Stimulated activated CD4-positive, alpha-beta T cell treated with anti-CD3 and anti-CD28 coated beads, TNF-alpha, amount 100 ng/mL, for 1 hour (primary cell): ENCODE measurements at places on chromosomes 11 and 22.

DNA sequence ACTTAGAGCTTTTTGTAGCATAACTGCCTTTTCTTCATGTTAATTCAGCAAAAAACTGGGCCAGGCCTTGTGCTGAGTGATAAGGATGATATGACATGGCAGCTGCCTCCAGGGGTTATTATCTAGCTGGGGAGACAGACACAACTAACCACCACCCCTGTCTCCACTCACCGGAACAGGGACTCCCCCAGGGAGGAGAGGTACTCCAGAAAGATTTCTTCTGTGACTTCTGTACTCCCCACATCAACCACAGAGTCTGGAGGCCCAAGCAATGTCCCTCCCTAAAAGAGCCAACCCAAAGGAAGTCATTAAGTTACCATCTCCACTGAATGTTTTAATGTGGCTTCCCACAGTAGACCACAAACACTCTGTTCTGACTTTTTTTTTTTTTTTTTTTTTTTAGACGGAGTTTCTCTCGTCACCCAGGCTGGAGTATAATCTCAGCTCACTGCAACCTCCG lies 14.3 kb upstream of the PMM1 start:
- DNase-seq = no peak

GRCh38 chr22:28893810-28894209 lies 10.4 kb downstream of the ZNRF3 start:
- no peak for DNase-seq

DNA sequence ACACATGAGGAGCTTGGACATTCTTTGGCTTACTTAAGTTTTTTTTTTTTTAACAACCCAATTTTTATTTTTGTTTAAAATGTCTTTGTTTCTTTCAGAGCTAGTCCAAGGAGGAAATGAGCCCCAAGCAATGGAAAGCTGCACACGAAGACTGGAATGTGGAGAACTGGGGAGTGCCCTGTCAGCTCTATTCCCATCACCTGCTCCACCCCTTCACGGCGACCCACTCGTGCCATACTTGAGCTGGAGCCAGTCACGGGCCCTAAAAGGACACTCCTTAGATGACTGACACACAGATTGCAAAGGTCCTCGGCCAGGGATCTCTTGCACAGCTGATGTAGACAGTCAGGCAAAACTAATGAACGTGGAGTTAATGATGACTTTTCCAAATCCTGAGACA lies 10.6 kb upstream of the SLC25A18 start:
- no peak for DNase-seq

- no peak for DNase-seq
These were observed 429.3 kb upstream of the FAT3 start for GRCh38 chr11:91795139-91795887.

DNA sequence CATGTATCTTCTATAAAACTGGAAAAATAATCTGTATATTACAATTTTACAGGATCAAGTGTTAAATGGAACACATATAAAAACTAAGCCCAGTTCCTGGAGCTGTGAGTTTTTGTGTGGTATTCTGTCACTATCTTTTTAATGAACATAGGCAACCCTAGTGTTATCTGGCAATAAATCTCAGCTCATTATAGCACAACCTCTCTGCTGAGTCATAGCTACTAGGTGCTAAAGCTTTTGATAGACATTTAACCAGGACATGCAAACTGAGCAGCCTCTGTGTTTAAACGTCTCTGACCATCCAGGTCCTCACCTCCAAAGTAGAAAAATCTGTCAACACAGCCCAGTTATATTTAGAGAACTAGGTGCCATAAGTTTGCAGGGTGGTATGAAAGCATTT lies 91.0 kb upstream of the CARD18 start:
- DNase-seq = no peak

GRCh38 chr11:109486129-109486528 lies 64.1 kb downstream of the C11orf87 start:
- no peak for DNase-seq

GRCh38 chr22:26021516-26021915 lies 147.7 kb upstream of the SEZ6L start:
- DNase-seq = no peak

DNA sequence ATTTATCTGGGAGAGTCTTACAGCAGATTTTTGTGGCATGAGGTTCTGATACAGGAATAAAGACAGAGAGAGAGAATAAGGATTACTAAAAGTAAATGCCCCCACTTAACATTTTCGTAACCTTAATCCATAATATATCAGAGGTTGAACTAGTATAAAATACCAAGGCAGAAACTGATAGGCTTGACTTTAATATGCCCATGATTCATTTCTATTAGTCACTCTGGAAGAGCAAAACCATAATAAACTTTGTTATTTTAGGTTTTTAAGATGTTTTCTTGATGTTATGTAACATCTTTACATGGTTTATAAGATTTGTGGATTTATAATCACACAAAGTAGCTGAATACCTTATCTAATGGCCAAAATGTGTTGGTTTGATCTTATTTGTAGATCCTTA lies 19.1 kb downstream of the GUCY1A2 start:
- no peak for DNase-seq

- DNase-seq = no peak
These were observed 3.9 kb upstream of the TAGLN start for GRCh38 chr11:117195258-117195657.

- DNase-seq = no peak
These were observed 34.6 kb downstream of the CLDN25 start for GRCh38 chr11:113814181-113814580.

GRCh38 chr11:9042488-9042887 lies 38.7 kb upstream of the NRIP3 start:
- DNase-seq = no peak

- DNase-seq = no peak
These were observed 26.6 kb downstream of the TIMP3 start for GRCh38 chr22:32828150-32828549.

DNA sequence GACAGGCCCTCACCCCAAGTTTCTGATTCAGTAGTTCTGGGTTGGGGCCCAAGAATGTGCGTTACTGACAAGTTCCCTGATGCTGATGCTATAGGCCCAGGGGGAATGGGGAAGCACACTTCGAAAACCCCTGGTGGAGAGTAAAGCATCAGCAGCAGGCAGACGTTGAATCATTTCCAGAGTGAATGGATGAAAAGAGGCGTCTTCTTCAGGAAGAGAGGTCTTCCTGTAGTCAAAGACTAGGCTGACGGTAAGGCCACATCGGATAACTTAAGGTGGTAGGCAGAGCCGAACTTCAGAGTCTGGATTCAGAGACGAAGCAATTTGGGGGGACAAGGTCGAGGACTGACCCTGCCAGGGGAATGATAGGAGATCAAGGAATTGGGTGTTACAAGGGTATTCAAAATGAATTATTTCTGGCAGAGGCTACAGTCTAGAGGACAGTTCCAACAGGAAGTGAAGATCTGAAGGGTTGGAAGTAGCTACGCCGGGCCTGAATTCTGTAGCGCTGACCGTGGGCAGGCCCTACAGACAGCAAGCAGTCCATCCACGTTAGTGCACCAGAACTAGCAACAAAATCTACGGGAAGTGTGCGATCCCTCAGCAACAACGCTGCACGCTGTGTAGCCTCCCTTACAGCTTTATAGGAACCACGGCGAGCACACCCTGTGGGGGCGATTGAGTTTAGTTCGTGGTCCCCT lies 862 bp upstream of the CENATAC start:
- DNase-seq = no peak

DNA sequence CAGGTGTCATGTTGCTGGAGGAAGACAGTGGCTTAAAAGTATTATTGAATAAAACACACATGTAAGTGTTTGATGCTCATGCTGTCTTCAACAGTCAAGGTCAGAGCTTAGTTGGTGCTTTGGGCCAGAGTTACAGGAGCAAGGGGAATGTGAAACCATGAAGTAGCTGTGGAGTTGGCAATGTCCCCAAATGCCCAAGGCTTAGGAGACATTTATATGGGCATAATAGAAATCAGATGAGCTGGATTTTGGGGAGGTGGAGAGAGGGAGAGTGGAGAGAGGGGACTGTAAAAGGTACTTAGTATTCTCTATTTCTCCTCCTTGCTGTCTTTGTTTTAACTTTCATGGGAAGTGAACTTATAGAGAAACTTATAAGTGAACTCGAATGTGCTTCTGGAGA lies 407.8 kb downstream of the ETS1 start:
- no peak for DNase-seq

- DNase-seq = no peak
These were observed 4.7 kb downstream of the KCNJ1 start for GRCh38 chr11:128862406-128862805.

GRCh38 chr11:118641397-118642019 lies 34.1 kb downstream of the PHLDB1 start:
- no peak for DNase-seq

DNA sequence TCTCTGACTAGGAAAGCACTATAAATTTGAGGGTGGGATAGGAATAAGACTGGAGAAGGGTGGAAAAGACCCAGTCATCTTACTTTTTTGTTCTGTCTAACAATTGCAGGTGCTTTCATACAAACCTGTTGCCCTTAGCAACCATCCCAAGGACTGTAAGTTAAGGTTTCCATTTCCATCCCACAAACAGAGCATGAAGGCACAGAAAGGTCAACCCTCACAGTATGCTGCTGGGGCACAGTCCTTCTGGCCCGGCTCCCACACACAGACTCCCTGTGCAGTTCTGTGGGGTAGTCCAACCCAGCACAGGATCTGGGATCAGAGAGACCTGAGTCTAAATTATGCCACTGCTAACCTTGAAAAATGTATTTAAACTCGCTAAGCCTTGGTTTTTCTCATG lies 38.4 kb upstream of the ETS1 start:
- DNase-seq = no peak
